ENCODE measurements at places on chromosomes 6 and 20. TPM values are rescaled to one million over a fixed set of nuclear protein-coding genes. Genes with fewer than 3 reads are reported as not detected.

The SAPCD1 gene
- total RNA-seq = 12.2 TPM

The OLIG3 gene
- total RNA-seq = not detected

The RAET1E gene
- total RNA-seq = not detected

The TMC2 gene
- not detected for total RNA-seq

The KCNB1 gene
- not detected for total RNA-seq

The MATN4 gene
- 0.48 TPM for total RNA-seq

The PPP1R3G gene
- total RNA-seq = 0.11 TPM

The QRSL1 gene
- total RNA-seq = 17.9 TPM

The ZNF311 gene
- total RNA-seq = 1.0 TPM

The GTF3C6 gene
- 106 TPM for total RNA-seq

The ABHD16B gene
- total RNA-seq = 0.11 TPM

The SCGN gene
- total RNA-seq = not detected

The SIRPB1 gene
- total RNA-seq = 1.0 TPM

The MROH8 gene
- 3.0 TPM for total RNA-seq

Measured in activated CD4-positive, alpha-beta T cell treated with anti-CD3 and anti-CD28 coated beads for 36 hours (primary cell).